ENCODE measurements at places on chromosomes 2 and 18.

DNA sequence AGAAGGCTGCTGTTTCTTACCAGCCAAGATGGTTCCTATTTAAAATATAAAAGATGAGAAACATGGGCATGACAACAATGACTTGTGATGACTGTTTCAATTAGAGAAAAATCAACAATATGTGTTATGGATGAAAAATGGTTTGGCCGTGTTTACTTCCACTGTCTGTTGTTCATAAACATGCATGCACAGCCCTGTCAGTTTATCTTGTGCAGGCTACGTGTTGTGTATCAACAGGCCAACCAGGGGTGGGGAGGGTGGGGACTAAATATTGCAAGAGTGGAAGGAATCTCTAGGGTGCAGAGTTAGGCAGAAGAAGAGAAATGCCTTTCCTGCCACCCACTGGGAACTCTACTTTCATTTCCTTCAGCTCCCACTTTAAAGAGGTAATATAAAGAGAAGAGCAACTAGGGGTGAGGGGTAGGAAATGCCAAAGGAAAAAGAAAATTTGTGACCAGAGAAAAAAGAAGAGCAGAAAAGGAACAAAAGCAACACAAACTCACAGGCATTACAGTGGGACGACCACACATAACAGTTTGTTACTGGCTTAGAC lies 116.8 kb upstream of the MEIS1 start:
- DNase-seq: no peak

- DNase-seq: no peak
Measured at GRCh38 chr2:235654103-235654813, 160.4 kb downstream of the AGAP1 start.

GRCh38 chr18:9048808-9049494 lies 53.5 kb upstream of the NDUFV2 start:
- DNase-seq: no peak

- DNase-seq: no peak
Measured at GRCh38 chr2:11995456-11995855, 249.0 kb downstream of the LPIN1 start.

DNA sequence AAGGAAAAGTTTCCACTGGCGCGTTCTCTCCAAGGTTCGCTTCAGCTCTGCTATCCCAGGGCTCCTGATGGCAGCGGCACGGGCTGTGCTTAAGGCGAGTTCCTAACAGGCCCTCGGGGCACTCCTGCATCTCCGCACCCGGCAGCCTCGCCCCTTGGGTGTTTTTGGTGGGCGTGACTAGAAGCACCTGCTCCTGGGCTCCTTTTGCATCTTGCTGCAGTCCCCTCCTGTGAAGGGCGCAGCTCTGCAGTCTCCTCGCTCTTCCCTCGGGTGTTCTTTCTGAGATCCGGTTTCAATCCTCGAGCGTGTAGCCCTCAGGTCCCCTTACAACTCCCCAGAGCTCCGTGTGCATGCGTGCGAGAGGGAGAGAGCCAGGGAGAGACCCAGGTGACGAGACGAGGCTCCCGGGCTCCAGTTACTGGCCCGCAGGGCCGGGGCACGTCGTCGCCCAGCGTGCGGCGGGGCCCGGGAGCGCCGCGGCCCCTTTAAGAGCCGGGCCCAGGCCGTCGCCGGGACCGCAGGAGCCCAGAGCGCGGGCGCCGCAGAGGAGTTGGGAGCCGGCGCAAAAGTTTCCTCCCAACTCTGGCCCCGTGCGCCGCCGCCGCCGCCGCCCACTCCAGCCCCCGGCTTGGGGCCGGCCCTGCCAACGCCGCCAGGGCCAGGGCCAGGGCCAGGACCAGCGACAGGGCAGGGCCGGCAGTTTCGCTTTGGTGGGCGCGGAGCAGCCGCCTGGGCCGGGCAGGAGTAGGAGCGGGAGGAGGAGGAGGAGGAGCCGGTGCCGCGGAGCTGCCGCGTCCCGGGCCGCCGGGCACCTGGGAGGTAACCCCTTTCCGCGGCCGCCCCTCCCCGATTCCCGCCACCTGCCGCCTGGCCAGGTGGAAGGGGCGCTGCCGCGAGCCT lies at the start of gene PARD3B:
Gene PARD3B, plus strand, starts transcription at position 515 of the 900 bp plus-strand sequence. CDS start 525 bp downstream, outside the sequence.
- no peak for DNase-seq

GRCh38 chr2:132468821-132469675 lies 52.4 kb downstream of the GPR39 start:
- no peak for DNase-seq

- DNase-seq: no peak
Measured at GRCh38 chr2:20241973-20242726, 17.2 kb upstream of the SDC1 start.

DNA sequence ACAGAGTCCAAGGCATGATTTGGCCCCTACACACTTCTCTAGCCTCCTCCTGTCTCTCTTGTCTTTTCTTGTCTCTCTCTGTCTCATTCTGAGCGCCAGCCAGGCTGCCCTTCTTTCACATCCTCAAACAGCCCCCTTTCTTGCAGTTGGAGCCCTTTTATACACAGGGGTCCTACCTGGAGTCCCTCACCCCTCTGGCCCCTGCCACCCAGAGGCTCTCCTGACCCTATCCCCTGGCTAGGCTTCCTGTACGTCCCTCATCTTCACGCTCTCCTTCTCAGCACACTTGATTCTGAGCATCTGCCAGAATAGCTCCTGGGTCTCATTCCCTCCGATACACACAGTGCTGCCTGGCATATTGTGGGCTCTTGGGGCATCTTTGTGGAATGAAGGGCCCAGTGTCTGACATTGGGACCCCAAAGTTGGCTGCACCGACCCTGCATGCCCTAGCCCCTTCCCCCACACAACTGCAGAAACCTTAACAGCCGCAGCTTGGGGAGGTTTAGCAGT lies 261.9 kb downstream of the DYSF start:
- DNase-seq: no peak

GRCh38 chr2:101386599-101387150 lies 628 bp downstream of the CREG2 start:
- no peak for DNase-seq

DNA sequence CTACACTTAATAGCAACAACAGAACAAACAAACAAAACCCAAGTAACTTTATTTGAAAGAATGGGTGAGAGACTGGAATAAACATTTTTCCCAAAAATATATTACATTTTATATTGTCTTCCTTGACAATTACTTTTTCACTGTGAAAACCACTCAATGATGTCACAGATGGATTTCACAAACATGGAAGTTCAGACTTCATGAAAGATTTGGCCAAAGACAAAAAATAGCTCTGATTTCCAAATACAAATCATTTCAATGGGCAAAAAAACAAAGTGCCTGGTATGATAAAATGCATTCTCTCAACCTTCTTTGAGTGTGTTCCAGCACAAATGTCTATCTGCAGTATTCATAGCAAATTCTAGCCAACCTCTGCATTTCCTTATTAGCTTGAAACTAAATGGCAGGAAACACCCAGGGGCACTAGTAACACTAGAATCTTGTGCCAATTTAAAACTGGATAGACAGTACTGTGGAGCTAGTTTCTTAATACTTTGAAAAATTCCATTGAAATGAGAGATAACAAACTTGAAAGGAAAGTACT lies 28.5 kb upstream of the NAPG start:
- no peak for DNase-seq

DNA sequence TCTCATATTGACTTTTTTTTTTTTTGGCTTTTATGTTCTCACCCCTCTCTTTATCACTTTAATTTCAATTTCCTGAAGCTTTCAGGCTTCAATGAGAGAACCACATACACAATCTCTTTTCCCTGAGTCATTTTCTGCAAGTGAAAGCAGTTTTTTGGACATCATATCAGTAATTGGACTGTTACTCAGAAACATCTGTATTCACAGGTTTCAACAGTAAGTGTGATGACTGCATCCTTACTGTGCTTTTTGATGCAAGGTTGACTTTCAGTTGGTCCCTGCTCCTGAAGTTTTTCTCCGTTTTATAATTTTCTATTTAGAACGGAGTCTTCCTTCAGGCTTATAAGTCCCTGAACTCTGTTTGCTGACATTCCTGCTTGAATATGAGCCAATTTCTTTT lies 70.5 kb upstream of the CCBE1 start:
- DNase-seq: no peak

GRCh38 chr18:76491473-76491775 lies 3.6 kb downstream of the ZNF516 start:
- DNase-seq: peak; percentile 54
